ENCODE measurements at places on chromosomes 3 and 15.
A peak's percentile ranks its signal among the peaks of the same experiment; 100 is the strongest.

- peaks cover 3% of the 10 kb centered on the region for H3K36me3 ChIP-seq
- peaks cover 6% of the 10 kb centered on the region for H3K4me1 ChIP-seq
- no peak overlapping the region for H3K27ac ChIP-seq
- H3K4me3 ChIP-seq: no peak overlapping the region
Measured at GRCh38 chr3:139547666-139548065, 8.1 kb upstream of the RBP1 start.

DNA sequence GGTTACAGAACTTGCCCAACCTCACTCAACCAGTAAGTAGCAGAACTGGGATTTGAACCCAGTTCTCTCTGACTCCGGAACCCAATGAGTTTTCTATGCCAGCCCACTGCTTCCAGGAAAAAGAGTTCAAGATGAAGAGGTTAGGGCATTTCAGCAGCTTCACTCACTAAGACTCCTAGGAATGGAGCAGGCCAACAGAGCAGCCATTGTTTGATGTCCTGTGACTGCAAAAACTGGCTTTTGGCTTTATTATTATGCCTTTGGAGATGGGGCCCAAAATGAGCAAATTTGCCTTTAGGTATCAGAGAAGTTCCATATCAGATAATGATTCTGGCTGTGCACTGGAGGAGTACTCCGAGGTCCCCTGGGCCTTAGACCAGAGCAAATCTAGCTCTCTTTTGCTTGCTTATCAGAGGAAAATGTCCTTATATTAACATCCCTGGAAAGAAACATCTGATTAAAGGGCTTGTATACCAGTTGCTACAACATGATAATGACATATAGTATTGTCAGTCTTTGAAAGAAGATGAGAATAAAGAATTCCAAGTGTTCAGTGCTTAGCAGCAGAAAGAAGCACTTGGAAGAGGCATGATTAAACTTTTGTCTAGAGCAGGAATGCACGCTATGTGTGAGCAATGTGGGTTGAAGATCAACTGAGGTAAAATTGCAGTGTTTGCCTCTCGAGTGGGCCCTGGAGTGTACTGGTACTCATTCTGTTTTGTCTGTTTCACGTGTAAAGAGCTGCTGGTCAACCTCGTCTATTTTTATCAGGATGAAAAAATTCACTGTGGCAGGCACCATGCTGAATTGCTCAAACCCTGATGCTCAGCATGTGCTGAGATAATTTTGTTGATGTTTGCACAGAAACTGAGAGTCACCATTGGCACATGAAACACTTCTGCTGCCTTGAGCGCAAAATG lies 21.8 kb upstream of the KLHL24 start:
- no peak overlapping the region for H3K4me3 ChIP-seq
- DNase-seq: no peak
- no peaks in the 10 kb centered on the region for H3K4me1 ChIP-seq
- no peaks in the 10 kb centered on the region for H3K27me3 ChIP-seq

DNA sequence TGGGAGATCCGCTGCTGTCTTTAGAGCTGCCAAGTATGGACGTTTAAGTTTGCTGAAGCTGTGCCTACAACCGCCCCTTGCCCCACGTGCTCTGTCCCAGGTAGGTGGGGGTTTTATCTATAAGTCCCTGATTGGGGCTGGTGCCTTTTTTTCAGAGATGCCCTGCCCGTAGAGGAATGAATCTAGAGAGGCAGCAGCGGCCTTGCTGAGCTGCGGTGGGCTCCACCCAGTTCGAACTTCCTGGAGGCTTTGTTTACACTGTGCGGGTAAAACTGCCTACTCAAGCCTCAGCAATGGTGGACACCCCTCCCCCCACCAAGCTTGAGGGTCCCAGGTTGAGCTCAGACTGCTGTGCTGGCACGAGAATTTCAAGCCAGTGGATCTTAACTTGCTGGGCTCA lies 83.4 kb upstream of the FGF7 start:
- H3K4me3 ChIP-seq: no peak overlapping the region
- no peak overlapping the region for H3K27ac ChIP-seq
- no peak for DNase-seq
- peaks cover 8% of the 10 kb centered on the region for H3K4me1 ChIP-seq

DNA sequence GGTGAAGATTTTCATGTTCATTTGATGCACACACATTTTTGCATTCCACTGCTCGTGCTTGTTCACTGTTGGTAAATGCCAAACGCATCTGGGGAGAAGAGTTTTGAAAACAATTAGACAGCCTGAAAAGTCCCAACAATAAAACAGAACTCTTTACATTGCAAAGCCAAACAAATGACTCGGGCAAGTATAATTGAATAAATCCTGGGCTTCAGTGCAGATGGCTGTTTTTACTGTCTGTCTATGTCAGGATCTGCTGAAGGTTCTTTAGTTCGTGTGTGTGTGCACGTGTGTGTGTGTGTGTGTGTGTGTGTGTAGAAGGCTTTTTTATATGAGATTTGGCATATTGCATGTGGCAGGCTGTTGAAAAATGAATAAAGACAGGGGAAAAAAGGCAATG lies 277.5 kb upstream of the CDIN1 start:
- no peaks in the 10 kb centered on the region for H3K27me3 ChIP-seq
- H3K27ac ChIP-seq: no peak overlapping the region
- DNase-seq: no peak

DNA sequence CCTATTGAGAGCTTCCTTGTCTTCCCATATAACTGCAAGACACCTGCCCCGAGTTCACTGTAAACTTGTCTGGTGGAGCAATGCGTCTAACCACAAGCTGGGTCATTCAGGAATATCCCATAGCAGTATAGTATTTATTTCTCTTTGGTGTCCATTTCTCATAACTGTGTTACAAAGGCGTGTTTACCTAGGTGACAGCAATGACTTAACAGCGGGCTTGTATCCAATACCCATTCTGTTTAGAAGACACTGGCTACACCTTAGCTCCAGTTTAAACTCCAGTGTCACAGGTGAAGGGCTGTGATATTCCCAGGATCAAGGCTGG lies 24.3 kb downstream of the ATP10A start:
- H3K27me3 ChIP-seq: no peaks in the 10 kb centered on the region
- no peak for DNase-seq
- H3K4me3 ChIP-seq: no peak overlapping the region
- no peaks in the 10 kb centered on the region for H3K4me1 ChIP-seq

DNA sequence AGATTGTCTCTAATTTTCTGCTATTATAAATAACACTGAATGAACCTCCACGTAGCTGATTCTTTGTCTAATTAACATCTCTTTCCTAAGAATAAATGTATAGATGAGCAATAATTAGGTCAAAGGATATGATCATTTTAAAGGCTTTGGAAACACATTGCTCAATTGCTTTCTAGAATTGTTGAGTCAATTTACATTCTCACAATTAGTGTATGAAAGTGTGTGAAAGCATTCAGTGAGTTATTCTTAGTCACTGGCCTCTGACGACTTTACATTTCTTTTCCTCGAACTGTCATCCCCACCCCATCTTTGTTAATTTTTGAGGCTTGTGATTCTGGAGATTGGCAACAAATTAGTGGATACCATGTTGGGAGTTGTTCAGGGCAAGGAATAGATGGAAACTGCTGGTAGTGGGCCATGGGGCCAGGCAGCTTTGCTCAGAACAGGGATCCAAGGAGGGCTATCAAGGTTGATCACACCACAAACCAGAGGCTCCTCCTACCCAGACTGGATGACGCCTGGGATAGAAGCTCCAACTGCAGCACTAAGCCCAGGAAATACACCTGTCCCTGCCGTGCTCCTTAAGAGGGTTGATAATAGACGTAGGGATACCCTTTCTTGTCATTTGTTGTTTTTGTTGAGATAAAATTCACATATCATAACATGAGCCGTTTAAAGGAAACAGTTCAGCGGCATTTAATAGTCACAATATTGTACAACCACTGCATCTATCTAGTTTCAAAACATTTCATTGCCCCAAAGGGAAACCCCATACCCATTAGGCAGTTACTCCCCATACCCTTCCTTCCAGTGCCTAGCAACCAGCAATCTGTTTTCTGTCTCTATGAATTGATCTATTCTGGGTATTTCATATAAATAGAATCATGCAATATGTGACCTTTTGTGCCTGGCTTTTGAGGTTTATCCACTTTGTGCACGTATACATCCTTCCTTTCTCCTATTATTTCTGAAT lies 27.9 kb downstream of the EIF1B start:
- peaks cover 2% of the 10 kb centered on the region for H3K27me3 ChIP-seq
- H3K36me3 ChIP-seq: no peaks in the 10 kb centered on the region
- H3K4me1 ChIP-seq: no peaks in the 10 kb centered on the region
- no peak overlapping the region for H3K27ac ChIP-seq

- no peaks in the 10 kb centered on the region for H3K36me3 ChIP-seq
- no peak overlapping the region for H3K27ac ChIP-seq
- DNase-seq: no peak
- H3K4me1 ChIP-seq: no peaks in the 10 kb centered on the region
- no peaks in the 10 kb centered on the region for H3K27me3 ChIP-seq
Measured at GRCh38 chr15:38229705-38230310, 22.8 kb upstream of the SPRED1 start.

DNA sequence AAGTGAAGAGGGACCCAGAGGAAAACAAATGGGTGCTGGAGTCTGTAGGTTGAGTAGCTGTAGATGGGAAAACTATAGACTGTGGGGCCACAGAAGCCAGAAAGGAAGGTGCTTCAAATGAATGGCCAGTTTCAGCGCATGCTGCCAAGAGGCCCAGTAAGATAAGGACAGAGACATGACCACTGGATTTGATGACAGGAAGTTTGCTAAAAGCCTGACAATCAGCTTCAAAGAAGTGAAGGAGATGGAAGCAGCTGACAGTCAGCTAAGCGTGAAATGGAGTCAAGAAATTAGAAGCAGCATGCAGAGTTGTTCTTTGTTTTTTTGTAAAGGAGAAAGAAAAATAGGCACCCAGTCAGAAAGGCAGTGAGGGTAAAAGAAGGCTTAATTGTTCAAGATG lies 24.9 kb downstream of the TXNRD3 start:
- H3K27me3 ChIP-seq: no peaks in the 10 kb centered on the region
- no peak for DNase-seq
- peaks cover 15% of the 10 kb centered on the region for H3K4me1 ChIP-seq
- no peaks in the 10 kb centered on the region for H3K36me3 ChIP-seq

DNA sequence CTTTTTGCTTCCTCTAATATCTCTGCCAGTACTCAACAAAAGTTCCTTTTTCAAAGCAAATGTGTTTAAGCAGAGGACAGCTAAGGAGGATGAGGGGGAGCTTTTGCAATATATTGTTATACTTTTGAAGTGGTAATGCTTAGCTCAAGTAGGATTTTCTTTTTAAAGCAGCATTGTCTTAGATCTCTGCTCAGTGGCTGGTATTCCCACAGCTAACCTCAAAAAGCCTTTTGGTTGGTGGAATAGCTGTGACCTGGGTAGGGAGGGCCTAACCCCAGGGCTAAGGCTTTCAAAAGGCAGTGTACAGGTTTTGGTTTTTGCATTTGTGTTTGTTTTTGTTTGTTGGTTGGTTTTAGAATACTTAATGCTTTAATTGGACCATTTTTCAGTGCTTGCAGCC lies 76.1 kb downstream of the UBP1 start:
- H3K27ac ChIP-seq: no peak overlapping the region
- H3K4me3 ChIP-seq: no peak overlapping the region
- no peaks in the 10 kb centered on the region for H3K36me3 ChIP-seq
- H3K27me3 ChIP-seq: no peaks in the 10 kb centered on the region
- H3K4me1 ChIP-seq: peaks cover 8% of the 10 kb centered on the region

GRCh38 chr15:37098468-37099318 lies 1.7 kb downstream of the MEIS2 start:
- H3K27me3 ChIP-seq: peaks cover 40% of the 10 kb centered on the region
- peak; percentile 62 for DNase-seq
- no peak overlapping the region for H3K27ac ChIP-seq
- peak overlapping the region; percentile 98 for H3K4me3 ChIP-seq
- H3K36me3 ChIP-seq: no peaks in the 10 kb centered on the region

DNA sequence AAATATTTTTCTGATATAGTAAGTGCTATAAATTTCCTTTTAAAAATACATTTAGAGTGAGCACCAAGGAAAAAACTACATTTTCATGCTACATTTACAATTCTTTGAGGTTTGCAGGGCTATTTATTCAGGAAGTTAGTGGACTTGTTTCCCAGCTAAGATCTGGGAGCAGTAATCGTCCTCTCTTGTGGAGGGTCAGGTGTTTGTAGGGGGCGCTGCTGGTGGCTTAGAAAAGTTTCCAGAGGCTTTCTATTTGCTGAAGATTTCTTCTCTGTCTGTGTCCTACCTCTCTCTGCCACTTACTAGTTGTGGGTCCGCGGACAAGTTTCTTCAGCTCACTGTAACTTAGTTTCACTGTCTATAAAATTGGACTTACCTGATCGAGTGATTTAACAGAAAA lies 163.9 kb downstream of the PEX5L start:
- H3K4me3 ChIP-seq: no peak overlapping the region
- no peak overlapping the region for H3K27ac ChIP-seq
- no peaks in the 10 kb centered on the region for H3K27me3 ChIP-seq

DNA sequence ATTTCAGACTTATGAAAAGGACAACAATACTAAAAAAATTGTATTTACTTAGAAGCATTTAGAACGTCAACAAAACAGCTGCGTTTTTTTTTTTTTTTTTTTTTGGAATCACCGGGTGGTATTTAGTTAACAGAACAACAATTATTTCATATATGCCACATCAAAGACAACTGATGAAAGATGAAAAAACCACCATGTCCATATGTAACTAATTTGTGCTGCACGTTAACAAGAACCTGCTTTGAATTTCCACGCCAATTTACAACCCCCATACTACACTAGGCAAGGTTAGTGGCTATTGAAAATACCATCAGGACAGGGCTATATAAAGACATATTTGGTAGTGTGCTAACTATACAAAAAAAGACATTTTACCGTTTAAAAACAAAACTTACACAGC lies 189.3 kb upstream of the ROBO1 start:
- no peak for DNase-seq
- H3K27ac ChIP-seq: no peak overlapping the region
- no peaks in the 10 kb centered on the region for H3K4me1 ChIP-seq
- no peak overlapping the region for H3K4me3 ChIP-seq

DNA sequence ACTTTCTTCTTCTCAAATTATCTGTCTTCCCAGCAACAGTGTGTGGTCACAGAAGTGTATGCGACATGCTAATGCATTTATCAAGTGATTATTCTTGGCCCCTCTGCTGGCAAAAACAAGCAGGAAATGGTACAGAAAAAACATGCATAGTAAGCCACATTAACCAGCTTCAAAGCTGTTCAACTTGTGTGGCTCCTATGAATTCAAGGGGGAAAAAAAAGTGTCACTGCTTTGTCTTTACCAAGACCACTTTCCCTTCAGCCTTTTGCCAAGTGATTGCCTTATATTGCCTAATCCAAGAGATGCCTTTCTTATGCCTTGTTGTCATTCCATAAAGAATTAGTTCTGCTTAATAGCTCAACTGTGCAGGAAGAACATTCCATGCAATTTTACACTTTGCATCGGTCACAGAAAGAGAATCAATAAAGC lies 39.1 kb downstream of the PRTG start:
- H3K27ac ChIP-seq: no peak overlapping the region
- H3K36me3 ChIP-seq: no peaks in the 10 kb centered on the region
- H3K27me3 ChIP-seq: peaks cover 2% of the 10 kb centered on the region

DNA sequence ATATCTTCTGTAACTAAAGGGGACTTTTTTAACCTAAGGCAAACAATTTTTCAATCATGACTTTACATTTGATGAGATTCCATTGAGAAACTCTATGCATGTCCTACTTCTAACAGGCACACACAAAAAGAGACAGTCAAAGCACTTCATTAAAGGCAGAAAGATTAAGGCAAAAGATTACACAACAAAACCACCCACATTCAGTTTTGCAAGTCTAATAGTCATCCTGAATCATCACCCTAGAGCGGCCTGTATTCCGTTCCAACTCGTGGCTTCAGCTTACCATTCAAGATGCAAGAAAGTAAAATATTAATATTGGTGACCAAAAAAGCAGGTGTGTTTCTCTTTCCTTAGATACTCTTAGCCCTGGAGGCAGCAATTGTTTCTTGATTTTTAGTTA lies 205.9 kb downstream of the P3H2 start:
- H3K4me3 ChIP-seq: no peak overlapping the region
- H3K27ac ChIP-seq: no peak overlapping the region
- H3K4me1 ChIP-seq: peaks cover 5% of the 10 kb centered on the region
- H3K27me3 ChIP-seq: no peaks in the 10 kb centered on the region
